Fibroblast of lung (primary cell): ENCODE measurements at places on chromosomes 16 and 17. TPM values are rescaled to one million over a fixed set of nuclear protein-coding genes. Genes with fewer than 3 reads are reported as not detected.
A peak's percentile ranks its signal among the peaks of the same experiment; 100 is the strongest.

- no peak for DNase-seq
Measured at GRCh38 chr16:78778101-78779004, 678.9 kb downstream of the WWOX start.

- no peak for DNase-seq
Measured at GRCh38 chr17:7894226-7894625, 5.6 kb downstream of the CHD3 start.

DNA sequence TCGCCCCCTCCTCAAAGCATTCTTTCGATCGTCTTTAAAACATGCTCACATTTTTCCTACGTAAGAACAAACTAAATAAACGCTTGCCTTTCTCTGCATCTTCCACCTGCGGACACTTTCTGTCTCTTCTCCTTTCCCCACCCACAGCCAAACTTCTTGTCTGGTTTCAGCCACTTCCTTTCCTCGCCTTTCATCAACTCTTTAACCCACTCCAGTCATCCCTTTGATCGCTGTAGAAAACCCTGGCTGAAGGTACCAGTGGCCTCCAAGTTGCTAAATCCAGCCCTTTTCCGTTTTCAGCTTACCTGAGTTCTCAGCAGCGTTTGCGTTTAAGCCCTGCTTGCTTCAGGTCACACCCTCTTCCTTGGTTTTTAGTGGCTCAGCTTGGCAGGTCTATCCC lies 483 bp downstream of the RPA1 start:
- peak; percentile 3 for DNase-seq

DNA sequence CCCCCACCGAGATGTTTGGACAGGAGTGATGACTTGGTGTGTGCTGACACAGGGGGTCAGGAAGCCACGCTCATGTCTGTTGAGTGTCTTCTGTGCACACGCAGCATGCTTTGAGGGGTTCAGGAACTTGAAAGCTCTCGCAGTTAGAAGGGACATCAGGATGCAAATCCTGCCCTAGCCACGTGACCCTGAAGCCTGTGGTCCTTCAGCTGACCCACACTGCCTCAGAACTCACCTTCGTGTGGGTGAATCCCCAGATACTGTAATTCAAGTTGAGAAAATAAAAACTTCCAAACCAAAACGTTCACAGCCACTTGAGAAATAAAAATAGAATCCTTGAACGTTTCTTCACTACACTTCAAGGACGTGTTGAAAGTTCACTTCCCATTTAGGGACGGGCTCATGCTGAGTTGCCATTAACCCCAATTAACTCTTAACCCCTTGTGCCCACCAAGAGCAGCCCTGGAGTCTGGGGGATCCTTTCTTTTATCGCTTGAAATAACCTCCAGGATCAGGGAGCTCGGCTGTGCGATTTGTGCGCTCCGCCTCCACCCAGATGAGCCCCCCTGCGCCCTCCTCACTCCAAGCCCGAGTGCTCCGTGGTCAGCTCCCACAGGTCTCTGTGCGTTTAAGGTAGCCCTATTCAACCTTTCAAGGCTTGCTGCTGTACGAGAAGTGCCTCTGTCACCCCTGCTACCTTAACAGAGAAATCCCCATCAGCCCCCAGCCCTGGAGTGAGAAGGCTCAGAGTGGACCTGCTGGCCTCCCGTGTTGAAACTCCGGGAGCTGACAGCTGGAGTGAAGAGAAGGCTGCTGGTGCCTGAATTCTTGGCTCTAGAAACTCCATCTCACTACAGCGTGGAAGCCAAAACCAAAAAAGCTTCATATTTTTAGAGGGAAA lies 36.2 kb upstream of the NAT9 start:
- DNase-seq = no peak

DNA sequence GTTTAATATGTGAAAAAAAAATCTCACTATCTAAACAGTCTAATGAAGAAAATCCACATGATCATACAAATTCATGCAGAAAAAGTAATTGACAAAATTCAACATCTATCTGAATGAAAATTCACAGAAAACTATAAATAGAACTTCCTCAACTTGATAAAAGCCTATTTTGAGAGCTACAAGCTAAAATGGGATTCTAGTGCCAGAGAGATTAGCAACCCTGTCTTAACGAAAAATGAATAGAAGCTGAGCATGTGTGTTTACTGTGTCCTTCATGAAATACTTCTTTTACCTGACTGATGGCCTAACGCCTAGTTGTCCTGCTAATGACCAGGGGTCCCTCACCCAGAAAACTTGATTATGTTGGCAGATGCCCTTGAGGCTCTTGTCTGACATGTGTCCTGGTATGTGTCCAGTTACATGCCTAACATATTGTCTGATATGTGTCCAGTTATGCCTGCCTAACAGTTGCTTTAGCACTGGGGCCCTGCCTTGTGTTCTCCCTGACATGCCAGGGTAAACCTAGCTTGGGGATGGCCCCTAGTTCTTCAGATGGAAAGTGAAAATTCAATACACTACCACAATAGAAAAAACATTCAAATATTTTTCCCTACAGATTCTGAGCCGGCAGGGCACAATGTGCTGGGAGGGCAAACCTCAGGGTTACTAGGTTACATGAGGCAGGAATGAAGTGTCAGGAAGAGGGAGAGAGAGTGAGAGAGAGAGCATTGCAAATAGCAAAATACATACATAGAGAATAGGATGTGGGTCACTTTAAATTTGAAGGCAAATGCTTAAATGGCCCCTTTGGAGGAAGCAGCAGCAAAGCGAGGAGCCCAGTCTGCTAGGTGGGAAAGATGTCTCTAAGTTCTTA lies 834.0 kb downstream of the CDH11 start:
- no peak for DNase-seq

DNA sequence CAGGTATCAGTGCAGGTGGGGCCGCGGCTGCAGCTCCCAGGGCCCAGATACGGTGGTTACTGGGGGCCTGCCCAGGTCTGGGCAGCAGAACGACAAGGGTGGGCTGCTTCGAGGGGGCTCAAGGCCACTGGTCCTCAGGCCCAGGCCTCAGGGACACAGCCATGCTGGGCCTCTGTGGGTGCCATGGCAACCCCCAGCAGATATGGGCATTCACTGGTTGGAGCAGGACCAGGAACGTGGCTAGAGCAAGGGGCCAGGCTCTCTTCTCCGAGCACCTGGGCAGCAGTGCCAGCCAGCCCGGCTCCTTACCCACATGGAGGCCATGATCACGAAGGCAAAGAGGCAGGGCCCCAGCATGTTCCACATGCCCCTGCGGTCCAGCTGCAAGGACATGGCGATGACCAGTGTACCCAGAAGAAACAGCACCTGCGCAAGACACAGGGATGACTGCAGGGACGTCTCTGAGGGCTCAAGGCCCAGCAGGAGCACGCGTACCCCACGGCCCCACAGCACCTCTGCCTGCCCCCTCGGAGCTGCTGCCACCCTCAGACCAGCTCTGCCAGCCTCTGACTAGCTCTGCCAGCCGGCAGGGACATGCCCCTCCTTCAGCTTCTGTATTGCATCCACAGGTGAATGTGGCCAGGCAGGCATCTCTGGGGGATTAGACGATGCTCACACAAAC lies 2.1 kb upstream of the MRPL28 start:
- DNase-seq = no peak

- DNase-seq = no peak
Measured at GRCh38 chr16:24344784-24345183, 88.6 kb downstream of the CACNG3 start.

- DNase-seq = no peak
Measured at GRCh38 chr16:2447920-2448583, 11.9 kb upstream of the TEDC2 start.

DNA sequence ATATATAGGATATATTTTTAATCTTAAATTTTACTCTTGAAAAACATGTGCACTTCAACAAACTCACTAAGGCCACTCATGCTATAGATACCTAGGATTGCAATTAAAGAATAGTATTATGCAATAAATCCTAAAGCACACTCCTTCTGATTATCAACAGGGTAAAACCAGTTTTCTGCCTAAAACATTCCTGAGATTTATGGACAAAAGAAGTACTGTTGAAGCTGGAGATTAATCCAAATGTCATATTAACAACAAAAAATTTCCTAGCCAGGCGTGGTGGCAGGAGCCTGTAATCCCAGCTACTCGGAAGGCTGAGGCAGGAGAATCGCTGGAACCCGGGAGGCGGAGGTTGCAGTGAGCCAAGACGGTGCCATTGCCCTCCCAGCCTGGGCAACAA lies 21.4 kb downstream of the CHCT1 start:
- DNase-seq = no peak

GRCh38 chr17:15744885-15745284 lies 12.8 kb downstream of the TBC1D26 start:
- DNase-seq = no peak

DNA sequence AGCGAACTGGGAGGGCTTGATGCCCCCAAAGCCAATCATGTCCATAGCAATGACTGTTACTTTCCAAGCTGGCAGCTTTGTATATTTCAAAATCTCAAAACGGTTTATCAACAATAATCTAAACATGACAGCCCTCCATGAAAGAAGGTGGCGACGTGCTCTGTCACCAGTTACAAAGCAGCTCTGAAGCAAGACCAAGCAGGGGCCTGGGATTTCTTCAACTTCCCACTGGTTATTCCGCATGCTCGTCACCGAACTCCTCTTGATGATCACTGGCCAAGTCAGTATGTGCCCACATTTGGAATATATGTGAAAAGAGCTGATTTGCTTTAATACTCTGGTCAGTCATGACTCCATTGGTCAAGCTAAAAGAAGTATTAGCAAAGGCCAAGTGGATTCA lies 175.6 kb downstream of the VPS53 start:
- no peak for DNase-seq

- DNase-seq = no peak
Measured at GRCh38 chr17:45222014-45222288, 266 bp downstream of the FMNL1 start.

DNA sequence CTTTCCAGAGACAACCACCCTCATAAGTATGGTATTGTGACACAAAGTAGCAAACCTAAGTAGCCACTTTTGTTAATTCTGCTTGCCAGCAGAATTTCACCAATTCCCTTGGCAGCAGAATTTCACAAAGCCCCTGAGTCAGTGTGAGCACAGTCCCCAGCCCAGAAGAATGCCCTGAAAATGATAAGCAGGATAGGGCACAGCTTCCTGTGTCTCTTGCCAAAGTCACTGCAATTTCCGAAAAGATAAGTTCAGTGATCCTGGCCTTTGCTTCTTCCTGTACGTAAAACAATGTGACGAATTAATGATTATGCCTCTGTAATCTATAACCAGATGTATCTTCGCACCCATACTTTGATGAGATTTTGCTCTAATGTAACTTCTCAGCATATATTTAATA lies 16.0 kb upstream of the WIPF2 start:
- DNase-seq = no peak

The SSTR5 gene
- not detected in 2 replicates for total RNA-seq

The GRIN2A gene
- total RNA-seq = under 0.01 and 0.33 TPM in 2 replicates

The WFIKKN1 gene
- under 0.01 and 0.17 TPM in 2 replicates for total RNA-seq

The SMIM36 gene
- total RNA-seq = not detected in 2 replicates

The FOXF1 gene
- total RNA-seq = 15.9 and 31.5 TPM in 2 replicates

The TAT gene
- total RNA-seq = not detected in 2 replicates

The ITGB3 gene
- 13.1 and 22.0 TPM in 2 replicates for total RNA-seq

The TBC1D3G gene
- not detected in 2 replicates for total RNA-seq

The ZFPM1 gene
- 1.7 and 2.1 TPM in 2 replicates for total RNA-seq
